ENCODE measurements at places on chromosomes 3 and 15. TPM values are rescaled to one million over a fixed set of nuclear protein-coding genes. Genes with fewer than 3 reads are reported as not detected.

DNA sequence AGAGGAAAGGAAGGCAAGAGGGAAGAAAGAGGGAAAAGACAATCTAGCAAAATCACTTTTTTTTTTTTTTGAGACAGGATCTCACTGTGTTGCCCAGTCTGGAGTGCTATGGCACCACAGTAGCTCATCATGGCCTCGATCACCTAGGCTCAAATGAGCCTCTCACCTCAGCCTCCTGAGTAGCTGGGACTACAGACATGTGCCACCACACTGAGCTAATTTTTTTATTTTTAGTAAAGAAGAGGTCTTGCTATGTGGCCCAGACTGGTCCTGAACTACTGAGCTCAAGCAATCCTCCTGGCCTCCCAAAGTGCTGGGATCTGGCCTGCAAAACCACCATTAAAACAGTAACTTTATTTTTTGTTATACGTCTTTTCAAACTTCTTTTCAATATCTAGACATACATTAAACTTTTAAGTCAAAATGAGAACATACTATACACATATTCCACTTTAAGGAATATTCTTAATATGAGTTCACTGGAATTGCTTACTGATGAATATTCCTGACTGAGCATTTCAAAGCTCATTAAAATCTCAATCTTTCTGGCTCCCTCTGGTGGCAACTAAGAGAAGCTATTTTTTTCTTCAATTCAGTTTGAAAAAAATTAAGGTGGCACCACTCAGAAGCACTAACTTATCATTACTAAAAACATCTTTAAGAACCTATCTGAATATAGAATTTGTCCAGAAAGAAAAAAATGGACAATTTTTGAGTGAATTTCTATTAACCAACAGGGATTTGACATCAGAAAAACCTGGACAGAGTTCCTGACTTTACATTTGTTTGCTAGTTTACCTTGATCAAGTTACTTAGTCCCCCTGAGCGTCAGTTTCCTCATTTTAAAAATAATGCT lies 40.9 kb downstream of the UACA start:
- no peak for DNase-seq

The SLC25A38 gene
- total RNA-seq = 14.7 TPM

DNA sequence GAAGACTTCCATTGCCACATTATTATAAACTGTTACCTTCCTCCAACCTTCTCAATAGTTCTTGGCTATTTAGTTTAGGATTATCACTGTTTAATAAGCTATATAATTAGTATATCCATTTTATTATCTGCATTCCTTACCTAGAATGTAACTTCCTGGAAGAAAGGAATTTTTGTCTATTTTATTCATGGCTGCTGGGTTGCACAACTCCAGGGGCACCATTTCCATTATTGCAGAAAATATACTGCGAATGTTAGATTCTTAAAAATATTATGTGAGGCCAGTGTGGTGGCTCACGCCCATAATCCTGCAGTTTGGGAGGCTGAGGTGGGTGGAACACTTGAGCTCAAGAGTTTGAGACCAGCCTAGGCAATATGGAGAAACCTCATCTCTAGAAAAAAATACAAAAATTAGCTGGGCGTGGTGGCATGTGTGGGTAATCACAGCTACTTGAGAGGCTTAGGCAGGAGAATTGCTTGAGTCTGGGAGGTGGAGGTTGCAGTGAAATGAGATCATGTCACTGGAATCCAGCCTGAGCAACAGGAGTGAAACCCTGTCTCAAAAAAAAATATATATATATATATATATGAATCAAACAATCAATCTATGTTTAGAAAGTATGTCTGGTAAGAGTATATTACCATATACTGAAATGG lies 19.9 kb downstream of the CLDN1 start:
- no peak for DNase-seq

GRCh38 chr15:63860155-63860554 lies 26.4 kb upstream of the HERC1 start:
- no peak for DNase-seq

- no peak for DNase-seq
Observed at GRCh38 chr3:196948442-196949284, 6.3 kb upstream of the NCBP2 start.

DNA sequence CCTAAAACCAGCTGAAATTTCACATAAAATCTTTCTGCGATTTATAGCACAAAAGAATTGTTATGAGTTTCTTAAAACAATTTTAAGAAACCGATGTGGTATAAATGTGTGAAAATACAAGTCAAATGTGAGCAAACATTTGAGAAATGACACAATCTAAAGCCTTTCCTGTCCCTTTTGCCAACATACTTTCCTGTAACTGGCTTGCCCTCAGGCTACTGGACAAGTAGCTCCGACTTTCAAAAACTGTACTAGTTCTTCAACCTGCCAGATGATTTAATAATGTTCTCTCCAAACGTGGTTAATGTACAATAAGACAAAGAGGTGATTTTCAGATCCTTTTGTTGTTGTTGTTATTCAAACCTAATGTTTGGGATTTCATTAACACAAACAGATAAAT lies 105.9 kb upstream of the ARHGEF26 start:
- no peak for DNase-seq

GRCh38 chr3:70360979-70361760 lies 48.7 kb upstream of the MDFIC2 start:
- no peak for DNase-seq

DNA sequence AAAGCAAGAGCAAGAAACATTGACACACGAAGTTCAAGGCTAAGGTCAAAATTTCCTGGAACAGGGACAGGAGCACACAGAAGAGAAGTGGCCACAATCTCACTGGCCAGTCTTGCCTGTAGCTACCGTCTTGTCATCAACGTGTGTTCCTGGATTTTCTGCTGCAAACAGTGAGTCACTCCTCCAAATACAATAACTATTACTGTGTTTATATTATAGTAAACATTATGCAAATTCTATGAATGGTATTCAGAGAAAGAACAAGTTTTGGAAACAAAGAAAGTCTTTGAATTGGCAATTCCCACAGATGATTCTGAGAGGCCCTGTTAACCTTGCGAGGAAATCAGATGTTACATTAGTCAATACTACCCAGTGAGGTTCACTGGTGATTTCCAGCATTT lies 220.5 kb downstream of the FAM43A start:
- no peak for DNase-seq

DNA sequence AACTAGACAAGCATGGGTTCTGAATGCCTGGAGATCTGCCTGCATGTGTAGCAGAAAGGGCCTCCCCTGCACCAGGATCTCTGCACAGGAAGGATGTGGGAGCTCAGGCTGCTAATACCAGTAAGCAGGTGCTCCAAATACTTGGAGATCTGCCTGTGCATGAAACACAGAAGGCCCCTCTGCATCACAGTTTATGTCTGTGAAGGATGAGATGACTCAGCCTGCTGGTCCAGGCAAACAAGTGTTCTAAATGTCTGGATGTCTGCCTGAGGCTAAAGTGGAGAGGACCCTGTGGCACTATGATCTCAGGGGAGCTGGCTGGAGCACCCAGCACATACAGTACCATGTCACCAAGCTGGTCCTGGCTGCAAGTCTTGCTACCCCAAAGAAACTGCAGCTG lies 678.8 kb downstream of the MCTP2 start:
- no peak for DNase-seq

The RGMA gene
- total RNA-seq = 35.2 TPM

GRCh38 chr3:191244242-191244867 lies 45.3 kb downstream of the OSTN start:
- DNase-seq = no peak

GRCh38 chr3:117748131-117748530 lies 1038.6 kb downstream of the TUSC7 start:
- DNase-seq = no peak

The DALRD3 gene
- total RNA-seq = 9.0 TPM

DNA sequence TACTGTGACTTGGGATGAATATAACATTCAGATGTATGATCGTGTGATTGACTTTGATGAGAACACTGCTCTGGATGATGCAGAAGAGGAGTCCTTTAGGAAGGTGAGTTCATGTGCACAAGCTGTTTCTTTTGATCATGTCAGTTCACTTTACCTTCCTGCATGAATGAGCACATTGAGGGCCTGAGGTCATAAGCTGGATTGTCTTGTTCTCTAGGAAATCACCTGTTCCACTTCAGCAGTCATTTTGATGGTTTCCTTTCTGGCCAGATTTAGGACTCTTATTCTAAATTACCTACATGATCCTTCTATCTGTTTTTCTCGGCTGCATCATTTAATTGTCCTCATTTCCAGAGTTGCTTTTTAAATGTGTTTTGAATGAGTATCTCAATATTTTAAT lies 4.1 kb downstream of the RCN2 start:
- DNase-seq = no peak

DNA sequence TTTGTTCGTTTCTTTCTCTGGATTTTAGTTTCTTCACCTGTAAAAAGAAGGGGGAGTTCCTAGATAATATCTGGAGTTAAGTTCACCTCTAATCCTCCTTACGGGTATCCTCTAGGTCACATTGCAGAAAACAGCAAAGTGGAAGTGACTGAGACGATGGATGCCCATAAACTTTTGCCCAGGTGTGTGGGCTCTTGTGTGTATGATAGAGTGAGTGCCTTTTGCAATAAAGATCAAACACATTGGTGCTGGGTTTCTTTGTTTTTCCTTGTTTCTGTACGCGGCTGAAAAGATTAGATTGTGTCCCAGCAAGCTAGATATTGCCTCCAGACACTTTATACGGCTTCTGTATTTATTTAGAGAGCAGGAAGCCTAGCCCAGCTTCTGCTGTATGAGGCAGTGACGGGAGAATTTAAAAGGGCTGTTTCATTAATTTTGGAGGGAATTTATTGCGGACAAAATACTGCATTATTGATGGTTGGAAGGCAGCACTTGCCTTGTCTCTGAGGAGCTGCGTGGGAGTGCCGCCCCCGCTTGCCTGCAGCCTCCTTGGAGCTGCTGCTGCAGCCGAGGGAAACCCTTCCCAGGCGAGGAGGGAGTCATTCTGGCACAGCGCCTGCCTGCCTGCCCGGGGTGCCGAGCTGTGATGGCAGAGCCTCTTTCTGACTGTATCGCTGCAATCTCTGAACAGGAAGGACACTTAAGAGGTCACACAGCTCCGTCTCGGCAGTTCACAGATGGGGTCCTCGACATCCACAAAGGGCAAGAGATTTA lies 38.5 kb downstream of the PYDC2 start:
- peak; percentile 68 for DNase-seq

- no peak for DNase-seq
Observed at GRCh38 chr15:79973456-79974195, 2.6 kb upstream of the BCL2A1 start.

GRCh38 chr3:126197854-126198584 lies 17.6 kb upstream of the ALDH1L1 start:
- no peak for DNase-seq

The ARIH1 gene
- 163 TPM for total RNA-seq

- no peak for DNase-seq
Observed at GRCh38 chr3:185308126-185308754, 54.4 kb upstream of the EHHADH start.

The DNAJC17 gene
- 19.7 TPM for total RNA-seq

GRCh38 chr15:99485992-99486370 lies 79.8 kb upstream of the MEF2A start:
- no peak for DNase-seq

DNA sequence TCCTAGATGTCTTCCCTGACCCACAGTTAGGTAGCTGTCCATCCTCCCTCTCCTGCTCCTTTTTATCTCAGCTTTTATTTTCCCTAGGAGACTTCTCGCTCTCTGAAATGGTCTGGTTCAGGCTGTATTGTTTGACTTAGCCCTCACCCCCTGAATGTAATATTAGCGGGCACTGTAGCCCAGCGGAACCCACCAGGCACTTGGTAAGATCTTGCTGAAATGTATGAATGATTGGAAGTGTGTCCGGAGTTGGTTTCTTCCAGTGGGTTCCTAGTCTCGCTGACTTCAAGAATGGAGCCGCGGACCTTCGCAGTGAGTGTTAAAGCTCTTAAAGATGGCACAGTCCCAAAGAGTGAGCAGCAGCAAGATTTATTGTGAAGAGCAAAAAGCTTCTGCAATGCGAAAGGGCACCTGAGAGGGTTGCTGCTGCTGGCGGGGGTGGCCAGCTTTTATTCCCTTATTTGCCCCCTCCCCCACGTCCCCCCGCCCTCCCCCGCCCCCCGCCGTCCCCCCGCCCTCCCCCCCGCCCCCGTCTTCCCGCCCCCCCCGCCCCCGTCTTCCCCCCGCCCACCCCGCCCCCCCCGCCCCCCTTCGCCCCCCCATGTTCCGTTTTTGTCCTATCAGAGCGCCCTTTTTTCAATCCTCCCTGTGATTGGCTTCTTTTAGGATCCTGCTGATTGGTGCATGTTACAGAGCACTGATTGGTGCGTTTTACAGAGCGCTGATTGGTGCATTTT lies 694 bp upstream of the EEFSEC start:
- no peak for DNase-seq

The RNF13 gene
- total RNA-seq = 45.5 TPM

GRCh38 chr15:89591834-89592233 lies 16.6 kb downstream of the TICRR start:
- DNase-seq = no peak

The ALPK3 gene
- 132 TPM for total RNA-seq

The CPN2 gene
- 2.3 TPM for total RNA-seq

The PKM gene
- total RNA-seq = 1,022 TPM

- no peak for DNase-seq
Observed at GRCh38 chr3:134239538-134239937, 11.1 kb downstream of the RYK start.

DNA sequence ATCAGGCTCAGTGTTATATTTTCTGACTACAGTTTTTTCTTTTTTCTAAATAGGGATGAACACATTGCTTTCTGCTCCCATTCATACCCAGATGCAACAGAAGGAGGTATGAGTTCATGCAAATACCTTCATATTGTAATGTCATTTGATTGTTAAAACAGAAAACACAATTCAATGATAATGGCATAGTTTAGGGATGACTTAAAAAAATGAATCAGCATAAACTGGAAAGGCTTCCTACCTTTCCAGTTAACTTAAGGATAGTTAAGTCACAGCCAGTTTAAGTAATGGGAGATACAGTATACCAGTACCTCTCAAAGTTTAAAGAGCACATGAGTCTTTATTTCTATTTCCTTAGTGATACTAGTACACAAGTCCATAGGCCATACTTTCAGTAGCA lies 24.9 kb downstream of the KNL1 start:
- no peak for DNase-seq

The P2RY1 gene
- total RNA-seq = 10.1 TPM

GRCh38 chr15:72764656-72765055 lies 18.9 kb downstream of the ADPGK start:
- no peak for DNase-seq
